ENCODE measurements at places on chromosomes 13 and 19.

GRCh38 chr13:79401259-79402070, 4.6 kb downstream of the RBM26 start:
- DNase-seq, result no peak

- DNase-seq, result no peak
Observed at GRCh38 chr13:24006520-24007248, 109.4 kb upstream of the C1QTNF9B start.

- no peak for DNase-seq
Observed at GRCh38 chr19:10191347-10191746, 3.4 kb downstream of the DNMT1 start.

DNA sequence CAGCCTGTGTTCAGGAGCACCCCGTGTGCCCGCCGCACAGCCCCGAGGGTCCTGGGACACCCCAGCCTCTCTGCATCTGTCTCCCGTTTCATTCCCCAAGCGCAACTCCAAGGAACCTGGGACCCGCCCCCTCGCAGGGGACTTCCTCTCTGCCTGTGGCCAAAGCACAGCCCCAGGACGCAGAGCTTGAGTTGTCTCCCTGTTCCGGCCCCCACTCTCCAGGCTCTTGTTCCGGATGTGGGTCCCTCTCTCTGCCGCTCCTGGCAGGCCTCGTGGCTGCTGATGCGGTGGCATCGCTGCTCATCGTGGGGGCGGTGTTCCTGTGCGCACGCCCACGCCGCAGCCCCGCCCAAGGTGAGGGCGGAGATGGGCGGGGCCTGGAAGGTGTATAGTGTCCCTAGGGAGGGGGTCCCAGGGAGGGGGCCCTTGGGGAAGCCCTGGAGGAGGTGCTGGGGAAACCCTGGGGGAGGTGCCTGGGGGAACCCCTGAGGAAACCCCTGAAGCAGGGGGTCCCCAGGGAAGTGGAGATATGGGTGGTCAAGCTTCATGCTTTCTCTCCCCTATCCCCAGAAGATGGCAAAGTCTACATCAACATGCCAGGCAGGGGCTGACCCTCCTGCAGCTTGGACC, 1.3 kb downstream of the HCST start:
- peak; percentile 26 for DNase-seq

- no peak for DNase-seq
Observed at GRCh38 chr19:29620931-29621351, 14.9 kb downstream of the POP4 start.

Measured in glutamatergic neuron (in vitro differentiated cells).